ENCODE measurements at places on chromosomes 2 and 18.

DNA sequence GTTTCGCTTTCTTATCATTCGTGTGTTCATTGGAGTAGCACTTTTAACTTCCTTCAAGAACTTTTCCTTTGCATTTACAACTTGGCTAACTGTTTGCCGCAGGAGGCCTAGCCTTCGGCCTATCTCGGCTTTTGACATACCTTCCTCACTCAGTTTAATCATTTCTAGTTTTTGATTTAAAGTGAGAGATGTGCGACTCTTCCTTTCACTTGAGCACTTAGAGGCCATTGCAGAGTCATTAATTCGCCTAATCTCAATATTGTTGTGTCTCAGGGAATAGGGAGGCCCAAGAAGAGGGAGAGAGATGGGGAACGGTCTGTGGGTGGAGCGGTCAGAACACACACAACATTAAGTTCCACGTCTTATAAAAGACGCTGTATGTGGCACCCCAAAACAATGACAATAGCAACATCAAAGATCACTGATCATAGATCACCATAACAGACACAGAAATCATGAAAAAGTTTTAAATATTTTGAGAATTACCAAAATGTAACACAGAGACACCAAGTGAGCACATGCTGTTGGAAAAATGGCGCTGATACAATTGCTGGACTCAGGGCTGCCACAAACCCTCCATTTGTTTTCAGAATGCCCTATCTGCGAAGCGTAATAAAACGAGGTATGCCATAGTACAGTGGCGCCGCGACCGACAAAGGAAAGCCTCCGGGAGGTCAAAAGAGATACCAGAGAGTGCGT is 553 bp downstream of the TIGD1 start:
- no peak for DNase-seq

DNA sequence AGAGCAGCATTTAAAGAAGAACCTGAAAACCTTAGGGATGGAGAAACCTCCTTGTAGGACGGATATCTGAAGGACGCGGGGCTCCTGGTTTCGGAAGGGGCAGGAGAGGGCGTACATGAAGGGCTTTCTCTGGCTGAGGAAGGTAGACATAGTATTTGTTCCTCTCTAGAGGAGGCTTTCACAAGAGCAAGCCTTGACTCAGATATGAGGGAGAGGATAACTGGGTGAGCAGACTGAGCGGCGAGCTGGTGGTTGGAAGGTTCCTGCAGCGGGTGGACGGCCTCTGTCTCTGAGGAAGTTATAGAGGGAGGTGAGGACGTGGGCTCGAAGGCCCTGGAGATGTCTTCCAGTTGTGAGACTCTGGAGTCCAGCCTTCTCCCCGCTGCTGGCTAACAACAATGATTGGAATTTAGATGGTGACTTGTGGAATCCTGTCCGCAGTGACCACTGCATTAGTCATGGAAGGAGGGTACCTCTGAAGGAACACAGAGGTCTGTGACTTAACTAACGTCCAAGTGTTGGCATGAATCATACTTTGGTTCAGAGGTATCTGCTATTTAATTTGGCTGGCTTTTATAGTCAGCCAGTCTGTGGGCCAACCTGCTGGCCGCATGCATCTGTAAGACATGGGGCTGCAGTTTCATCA is 80.9 kb downstream of the ASAP2 start:
- no peak for DNase-seq

GRCh38 chr2:212811036-212811805 is 272.6 kb upstream of the ERBB4 start:
- no peak for DNase-seq

DNA sequence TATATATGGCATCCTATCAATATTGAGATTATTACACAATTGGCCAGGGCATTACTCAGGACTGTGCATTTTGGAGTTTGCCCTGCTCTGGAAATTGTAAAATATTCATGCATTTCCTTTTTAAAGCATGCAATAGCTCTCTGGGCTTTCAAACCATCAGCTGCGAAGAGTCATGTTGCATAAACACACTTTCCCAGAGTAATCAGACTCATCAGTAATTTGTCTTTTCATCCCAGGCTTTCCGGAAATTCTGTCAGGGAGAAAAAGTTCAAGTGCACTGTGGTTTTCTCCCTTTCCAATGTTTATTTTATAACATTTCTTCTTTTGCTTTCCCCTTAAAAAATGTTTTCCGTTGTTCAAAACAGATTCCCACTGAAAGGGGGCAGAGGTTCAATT is 38.9 kb upstream of the FHL2 start:
- no peak for DNase-seq

All from stimulated activated CD4-positive, alpha-beta T cell treated with anti-CD3 and anti-CD28 coated beads, Interleukin-15, amount 100 ng/mL, for 48 hours (primary cell).